ENCODE measurements at places on chromosomes 7 and 10. TPM values are rescaled to one million over a fixed set of nuclear protein-coding genes. Genes with fewer than 3 reads are reported as not detected.

- no peak for DNase-seq
- no peaks in the 10 kb centered on the region for H3K4me1 ChIP-seq
- no peak overlapping the region for H3K4me3 ChIP-seq
- H3K36me3 ChIP-seq = no peaks in the 10 kb centered on the region
- H3K27ac ChIP-seq = no peak overlapping the region
Observed at GRCh38 chr7:95517870-95518269, 32.1 kb downstream of the ASB4 start.

- no peak overlapping the region for H3K27ac ChIP-seq
- H3K4me1 ChIP-seq = peaks cover 38% of the 10 kb centered on the region
- H3K36me3 ChIP-seq = peaks cover 27% of the 10 kb centered on the region
Observed at GRCh38 chr7:102439963-102440795, 6.8 kb downstream of the ORAI2 start.

OR2A5 gene
- not detected for total RNA-seq

DNA sequence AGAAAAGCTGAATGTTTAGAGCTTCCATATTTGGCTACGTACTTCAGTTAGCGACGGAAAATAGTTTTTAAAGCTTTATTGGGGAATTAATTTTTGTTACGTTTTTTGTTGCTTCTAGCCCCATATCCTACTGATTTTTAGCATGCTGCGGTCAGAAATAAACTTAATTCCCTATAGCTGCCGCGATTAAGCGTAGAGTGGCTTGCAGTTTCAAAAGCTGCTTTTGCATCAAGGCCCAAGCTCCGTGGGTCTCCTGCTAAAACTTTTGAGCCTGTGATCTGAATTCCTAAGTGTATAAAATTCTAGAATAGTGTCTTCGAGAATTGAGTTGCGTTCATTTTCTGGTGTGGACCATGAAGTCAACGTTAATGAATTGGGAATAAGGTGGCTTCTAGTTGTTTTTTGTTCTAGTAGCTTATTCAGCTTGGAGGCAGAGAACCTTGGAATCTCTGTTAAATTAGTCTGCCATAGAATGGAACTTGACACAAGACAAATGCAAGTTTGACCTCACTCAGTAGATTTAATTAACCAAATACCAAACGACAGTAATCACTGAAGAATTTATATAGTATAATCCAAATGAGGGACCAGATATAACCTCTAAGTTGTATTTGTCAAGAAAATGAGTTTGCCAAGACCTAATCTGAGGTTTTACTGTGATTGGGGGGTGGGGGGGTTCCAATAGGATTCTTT lies 977 bp downstream of the CALU start:
- peak overlapping the region; percentile 83 for H3K27ac ChIP-seq
- H3K4me1 ChIP-seq = peaks cover 11% of the 10 kb centered on the region
- no peak for DNase-seq
- H3K27me3 ChIP-seq = no peaks in the 10 kb centered on the region

- no peak overlapping the region for H3K27ac ChIP-seq
- H3K27me3 ChIP-seq = no peaks in the 10 kb centered on the region
- H3K4me3 ChIP-seq = no peak overlapping the region
- peaks cover 23% of the 10 kb centered on the region for H3K4me1 ChIP-seq
- peaks cover 8% of the 10 kb centered on the region for H3K36me3 ChIP-seq
Observed at GRCh38 chr10:44952779-44953231, 6.8 kb upstream of the RASSF4 start.

- H3K4me3 ChIP-seq = no peak overlapping the region
- H3K27me3 ChIP-seq = peaks cover 5% of the 10 kb centered on the region
- no peak for DNase-seq
- no peak overlapping the region for H3K27ac ChIP-seq
- H3K36me3 ChIP-seq = no peaks in the 10 kb centered on the region
Observed at GRCh38 chr7:142827951-142828500, 26.9 kb upstream of the EPHB6 start.

DNA sequence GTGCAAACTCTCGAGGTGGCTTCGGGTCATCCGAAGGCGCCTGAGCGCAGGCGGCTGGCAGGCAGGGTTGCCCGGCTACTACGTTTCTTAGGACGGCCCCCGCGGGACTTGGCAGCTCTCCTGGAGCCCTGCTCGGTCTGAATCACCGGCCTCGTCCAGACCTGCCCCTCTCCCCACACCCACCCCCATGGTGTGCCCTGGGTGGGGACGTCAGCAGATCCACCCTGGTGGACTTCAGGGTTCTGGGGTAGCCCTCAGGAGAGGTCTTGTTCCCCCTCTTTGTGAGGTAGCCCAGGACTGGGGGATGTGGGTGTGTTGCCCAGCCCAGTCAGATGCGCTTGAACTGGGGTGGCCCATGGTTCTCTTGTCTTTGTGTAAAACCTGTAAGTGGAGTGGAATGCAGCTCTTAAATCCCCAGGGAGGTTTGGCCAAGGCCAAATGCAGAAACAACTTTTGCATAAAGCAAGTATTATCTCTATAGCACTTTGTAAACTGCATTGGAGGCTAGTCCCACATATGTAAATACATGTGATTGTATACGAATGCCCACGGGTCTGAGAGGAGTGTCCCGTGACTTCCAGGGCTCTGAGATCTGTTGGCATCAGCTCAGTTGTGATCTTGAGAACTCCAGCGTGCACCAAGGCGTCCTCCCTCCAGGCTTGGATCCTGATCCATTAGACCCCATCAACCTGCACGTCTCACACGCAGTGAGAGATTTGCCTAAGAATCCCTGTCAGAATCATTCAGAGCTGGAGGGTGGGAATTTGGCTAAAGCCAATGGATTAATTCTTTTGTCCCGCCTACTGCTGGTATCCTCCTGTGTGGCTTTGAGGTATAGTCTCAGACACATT lies 1.8 kb downstream of the PFKFB3 start:
- no peak overlapping the region for H3K27ac ChIP-seq
- H3K36me3 ChIP-seq = no peaks in the 10 kb centered on the region
- H3K27me3 ChIP-seq = peaks cover 2% of the 10 kb centered on the region
- peak overlapping the region; percentile 54 for H3K4me3 ChIP-seq
- no peak for DNase-seq

MSMB gene
- total RNA-seq = not detected

DNA sequence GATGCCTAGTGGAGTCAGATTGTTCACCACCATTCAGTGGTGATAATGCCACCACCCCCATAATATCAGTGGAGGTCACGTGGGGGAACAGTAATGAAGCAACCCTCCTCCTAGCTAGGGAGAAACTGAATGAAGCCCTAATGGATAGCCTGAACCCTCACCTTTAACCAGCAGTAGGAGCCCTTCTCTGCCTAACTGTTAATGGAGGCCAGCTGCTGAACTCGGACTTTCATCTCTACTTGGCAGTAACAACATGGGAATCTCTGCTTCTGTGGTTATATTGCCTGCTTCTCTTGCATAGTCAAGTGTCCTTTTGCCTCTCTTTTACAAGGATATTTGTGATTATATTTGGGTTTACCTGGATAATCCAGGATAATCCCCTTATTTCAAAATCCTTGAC lies 1097.9 kb downstream of the REEP3 start:
- no peaks in the 10 kb centered on the region for H3K27me3 ChIP-seq
- no peak overlapping the region for H3K4me3 ChIP-seq

GRCh38 chr7:112630565-112630964 lies 149.8 kb downstream of the LSMEM1 start:
- H3K27me3 ChIP-seq = no peaks in the 10 kb centered on the region
- no peak overlapping the region for H3K4me3 ChIP-seq
- H3K27ac ChIP-seq = no peak overlapping the region
- no peak for DNase-seq

- H3K27me3 ChIP-seq = no peaks in the 10 kb centered on the region
- H3K27ac ChIP-seq = no peak overlapping the region
- no peaks in the 10 kb centered on the region for H3K4me1 ChIP-seq
- no peak for DNase-seq
- H3K4me3 ChIP-seq = no peak overlapping the region
Observed at GRCh38 chr7:88300401-88300945, 6.2 kb downstream of the STEAP4 start.

LRRN3 gene
- not detected for total RNA-seq

PAPOLB gene
- 0.36 TPM for total RNA-seq

- DNase-seq = no peak
- no peak overlapping the region for H3K4me3 ChIP-seq
- H3K36me3 ChIP-seq = peaks cover 6% of the 10 kb centered on the region
- no peaks in the 10 kb centered on the region for H3K27me3 ChIP-seq
Observed at GRCh38 chr7:45015313-45015712, 15.3 kb downstream of the CCM2 start.

DNA sequence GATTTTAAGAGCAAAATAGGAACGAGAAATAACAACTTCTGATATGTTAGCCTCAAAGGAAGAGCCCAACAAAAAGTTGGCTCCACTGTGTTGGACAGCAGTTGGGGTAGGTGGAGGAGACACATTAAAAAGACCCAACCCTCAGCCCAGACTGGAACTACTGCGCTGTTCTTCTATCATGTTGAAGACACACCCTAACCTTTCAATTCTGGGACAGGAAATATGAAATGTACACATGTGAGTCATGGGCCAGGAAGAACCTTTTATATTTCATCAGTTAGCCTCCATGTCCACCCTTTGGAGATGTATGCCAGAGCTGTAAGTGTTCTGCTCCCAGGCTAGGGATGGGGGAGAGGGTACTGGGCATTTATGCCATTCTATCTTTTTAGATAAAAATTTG lies 22.1 kb downstream of the CLDN12 start:
- no peak for DNase-seq
- H3K4me3 ChIP-seq = no peak overlapping the region
- H3K36me3 ChIP-seq = no peaks in the 10 kb centered on the region
- no peak overlapping the region for H3K27ac ChIP-seq
- no peaks in the 10 kb centered on the region for H3K27me3 ChIP-seq

DNA sequence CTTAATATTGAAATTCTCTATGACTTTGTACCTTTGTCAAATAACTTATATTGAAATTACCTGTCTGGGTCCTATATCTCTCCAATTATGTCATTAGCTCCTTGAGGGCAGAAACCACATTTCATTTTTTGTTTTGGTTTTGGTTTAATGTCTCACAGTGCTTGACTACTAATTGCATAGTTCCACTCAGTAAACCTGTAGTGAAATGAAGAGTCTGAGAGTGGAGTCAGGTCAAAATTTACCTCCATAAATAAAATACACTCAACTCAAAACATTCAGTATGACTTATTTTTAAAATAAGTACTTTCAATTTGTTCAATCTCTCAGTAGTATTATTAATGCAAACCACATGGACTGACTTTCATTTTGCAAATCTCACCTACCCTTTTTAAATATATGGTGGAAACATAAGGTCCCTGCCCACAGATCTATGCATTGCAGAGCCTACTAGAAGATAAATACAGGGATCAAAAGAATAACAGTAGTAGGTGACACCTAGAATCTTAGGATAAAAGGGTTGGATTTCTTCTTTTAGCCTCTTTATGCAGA lies 32.5 kb downstream of the PDE1C start:
- no peak overlapping the region for H3K27ac ChIP-seq
- no peak overlapping the region for H3K4me3 ChIP-seq
- no peaks in the 10 kb centered on the region for H3K27me3 ChIP-seq
- no peak for DNase-seq

GRCh38 chr10:51010977-51011376 lies 63.3 kb upstream of the PRKG1 start:
- H3K4me1 ChIP-seq = no peaks in the 10 kb centered on the region
- H3K27ac ChIP-seq = no peak overlapping the region
- H3K27me3 ChIP-seq = no peaks in the 10 kb centered on the region
- H3K36me3 ChIP-seq = no peaks in the 10 kb centered on the region

GRCh38 chr10:56298941-56299340 lies 62.1 kb downstream of the ZWINT start:
- no peaks in the 10 kb centered on the region for H3K27me3 ChIP-seq
- no peaks in the 10 kb centered on the region for H3K4me1 ChIP-seq
- DNase-seq = no peak
- no peak overlapping the region for H3K27ac ChIP-seq

- H3K36me3 ChIP-seq = no peaks in the 10 kb centered on the region
- H3K4me3 ChIP-seq = no peak overlapping the region
- no peak overlapping the region for H3K27ac ChIP-seq
- H3K27me3 ChIP-seq = no peaks in the 10 kb centered on the region
- DNase-seq = no peak
Observed at GRCh38 chr7:112112822-112113255, 93.4 kb downstream of the DOCK4 start.

HKDC1 gene
- 0.50 TPM for total RNA-seq

SORCS1 gene
- total RNA-seq = not detected

DNA sequence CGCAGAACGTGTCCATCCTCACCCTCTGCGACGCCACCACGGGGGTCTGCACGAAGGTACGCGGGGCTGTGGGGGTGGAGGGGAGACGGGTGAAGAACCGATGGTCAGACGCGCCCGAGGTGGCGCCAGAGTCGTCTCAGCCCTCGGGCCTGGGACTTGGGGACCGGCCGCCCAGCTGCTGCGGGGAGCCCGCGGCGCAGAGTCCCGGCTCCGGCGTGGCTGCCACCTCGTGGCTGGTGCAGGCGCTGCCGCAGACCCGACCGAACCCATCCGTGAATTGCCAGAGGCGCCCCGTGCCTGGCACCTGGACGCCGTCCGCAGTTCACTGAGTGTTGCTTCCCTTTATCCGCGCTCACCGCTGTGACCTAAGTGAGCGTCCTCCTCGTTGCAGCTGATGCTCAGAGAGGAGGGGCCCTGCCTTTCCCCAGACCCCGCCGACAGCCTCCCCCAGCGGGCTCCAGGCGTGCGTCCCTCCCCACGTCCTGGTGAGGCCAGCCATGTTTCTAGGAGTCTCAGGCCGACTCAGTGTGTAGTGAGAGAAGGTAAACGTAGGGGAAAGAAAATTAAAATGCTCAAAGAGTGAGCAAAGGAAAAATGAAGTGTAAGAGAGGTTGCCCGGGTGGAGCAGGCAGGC lies 208.7 kb downstream of the PAXIP1 start:
- no peaks in the 10 kb centered on the region for H3K36me3 ChIP-seq
- H3K4me1 ChIP-seq = no peaks in the 10 kb centered on the region
- peaks cover 2% of the 10 kb centered on the region for H3K27me3 ChIP-seq
- no peak for DNase-seq
- H3K4me3 ChIP-seq = no peak overlapping the region

DNA sequence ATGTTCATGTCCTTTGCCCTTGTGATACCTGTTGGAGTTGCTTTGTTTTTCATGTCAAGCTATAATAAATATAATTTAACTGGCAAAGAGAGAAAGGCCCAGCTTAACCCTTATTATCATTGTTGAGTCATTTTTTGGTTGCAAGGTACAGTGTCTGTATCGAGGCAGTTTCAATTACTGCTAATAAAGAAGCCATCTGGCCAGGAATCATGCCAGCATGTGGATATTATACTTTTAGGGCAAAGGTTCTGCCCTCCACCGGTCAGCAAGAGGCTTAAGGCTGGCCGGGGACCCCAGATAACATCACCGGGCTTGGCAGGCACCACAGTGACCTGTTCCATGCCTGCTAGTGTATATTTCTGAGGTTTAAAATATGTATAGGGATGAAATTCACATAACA lies 9.0 kb upstream of the CYP3A4 start:
- H3K4me3 ChIP-seq = no peak overlapping the region
- no peak for DNase-seq
- no peaks in the 10 kb centered on the region for H3K27me3 ChIP-seq
- H3K27ac ChIP-seq = no peak overlapping the region
- no peaks in the 10 kb centered on the region for H3K36me3 ChIP-seq

- H3K36me3 ChIP-seq = no peaks in the 10 kb centered on the region
- H3K4me1 ChIP-seq = no peaks in the 10 kb centered on the region
- no peaks in the 10 kb centered on the region for H3K27me3 ChIP-seq
- no peak overlapping the region for H3K27ac ChIP-seq
Observed at GRCh38 chr7:114412548-114412947, 2.1 kb upstream of the FOXP2 start.

FFAR4 gene
- total RNA-seq = not detected

All from natural killer cell (primary cell).